ENCODE measurements at places on chromosomes 2 and 18.

DNA sequence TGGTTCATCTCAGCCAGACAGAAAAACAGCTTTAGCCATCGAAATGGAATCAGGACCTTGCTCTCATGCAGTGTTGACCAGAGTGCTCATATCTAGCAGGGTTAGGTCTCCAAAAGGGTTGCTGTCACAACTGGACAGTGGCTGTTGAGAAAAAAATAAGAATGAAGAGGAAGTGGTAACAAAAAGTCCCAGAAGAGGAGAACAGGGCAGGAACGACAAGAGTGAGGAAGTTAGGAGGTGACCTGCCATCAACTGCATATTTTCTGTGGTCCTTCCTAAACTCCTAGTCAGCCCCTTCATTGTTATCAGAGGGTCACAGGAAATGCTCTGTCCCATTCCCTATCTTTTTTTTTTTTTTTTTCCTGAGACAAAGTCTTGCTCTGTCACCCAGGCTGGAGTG, 188.1 kb upstream of the LINC00305 start:
- DNase-seq, result no peak

DNA sequence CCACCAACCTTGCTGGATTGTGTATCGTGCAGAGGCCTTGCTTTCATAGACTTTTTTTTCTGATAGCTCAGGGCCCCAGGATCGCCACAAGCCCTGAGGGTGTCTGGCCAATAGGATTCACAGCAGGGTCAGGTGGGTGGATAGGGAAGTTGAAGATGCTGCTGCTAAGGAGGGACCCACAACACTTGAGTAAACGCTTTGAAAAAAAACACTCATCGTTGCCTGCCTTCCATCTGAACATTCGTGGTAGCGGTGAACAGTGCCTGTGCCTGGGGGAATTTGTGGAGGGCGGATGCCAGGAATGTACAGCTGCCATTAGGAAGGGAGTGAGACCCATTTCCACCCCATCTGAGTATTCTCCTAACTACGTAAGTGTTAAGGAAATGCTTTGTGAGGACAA, 104.6 kb upstream of the TPO start:
- DNase-seq, result no peak

DNA sequence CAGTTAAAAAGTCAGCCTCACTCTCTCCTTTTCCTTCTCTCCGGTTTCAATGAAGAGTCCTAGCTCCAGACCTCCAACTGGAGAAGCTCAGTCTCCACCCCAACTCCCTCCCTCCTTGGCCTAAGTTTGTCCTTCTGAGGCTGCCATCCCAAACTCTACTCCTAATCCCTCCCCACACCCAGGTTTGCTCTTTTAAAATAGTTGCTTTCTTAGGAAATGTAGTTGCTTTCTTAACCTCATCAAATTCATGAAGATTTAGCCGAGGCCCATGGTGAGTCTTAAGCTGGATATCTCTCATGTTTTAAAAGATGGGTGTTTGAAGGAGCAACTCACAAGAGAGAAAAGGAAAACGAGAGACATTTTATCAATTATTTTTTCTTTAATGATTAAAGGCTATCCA, 937 bp upstream of the LANCL1 start:
- DNase-seq, result no peak

GRCh38 chr2:28587526-28588291, 91.8 kb downstream of the PLB1 start:
- peak; percentile 38 for DNase-seq

DNA sequence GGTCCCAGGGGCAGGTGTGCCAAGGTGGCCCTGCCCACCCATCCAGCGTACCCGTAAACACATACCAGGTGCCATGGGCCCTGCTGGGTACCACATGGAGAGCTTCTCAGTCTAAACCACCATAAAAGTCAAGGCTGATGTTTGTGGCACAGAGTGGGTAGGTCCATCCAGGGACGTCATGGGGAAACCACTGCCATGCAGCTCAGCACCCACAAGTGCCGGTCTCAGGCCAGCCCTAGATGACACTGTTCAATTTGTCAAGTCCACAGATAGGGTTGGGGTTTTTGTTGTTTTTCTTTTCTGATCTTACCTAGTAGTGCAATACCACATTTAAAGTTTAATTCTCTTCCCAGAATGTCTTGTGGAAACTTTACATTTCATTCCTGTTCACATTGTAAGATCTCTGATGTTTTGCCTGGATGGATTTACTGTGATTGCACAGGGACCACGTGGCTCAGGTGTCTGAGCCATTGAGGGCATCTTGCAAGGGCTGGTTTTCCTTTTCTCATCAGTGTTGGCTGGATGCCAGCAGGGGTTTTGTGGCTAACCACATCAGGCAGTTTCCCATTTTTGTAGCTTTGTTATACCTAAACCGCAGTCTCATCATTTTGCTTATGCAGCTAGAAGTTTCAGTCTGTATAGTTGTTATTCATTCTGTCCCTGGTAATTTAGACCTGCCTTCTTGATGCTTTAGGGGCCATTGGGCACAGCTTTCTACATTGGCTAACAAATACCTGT, 64.7 kb downstream of the STK25 start:
- DNase-seq, result no peak

DNA sequence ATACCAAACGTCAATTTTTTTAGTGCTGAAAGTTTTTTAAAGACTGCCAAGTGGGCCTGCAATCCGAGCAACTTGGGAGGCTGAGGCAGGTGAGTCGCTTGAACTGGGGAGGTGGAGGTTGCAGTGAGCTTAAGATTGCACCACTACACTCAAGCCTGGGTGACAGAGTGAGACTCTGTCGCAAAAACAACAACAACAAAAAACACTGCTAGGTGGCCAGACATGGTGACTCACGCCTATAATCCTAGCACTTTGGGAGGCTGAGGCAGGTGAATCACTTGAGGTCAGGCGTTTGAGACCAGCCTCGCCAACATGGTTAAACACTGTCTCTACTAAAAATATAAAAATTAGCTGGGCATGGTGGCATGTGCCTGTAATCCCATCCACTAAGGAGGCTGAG, 202.8 kb upstream of the COPS8 start:
- DNase-seq, result no peak
